Fibroblast of lung (primary cell): ENCODE measurements at places on chromosomes 4 and X.

DNA sequence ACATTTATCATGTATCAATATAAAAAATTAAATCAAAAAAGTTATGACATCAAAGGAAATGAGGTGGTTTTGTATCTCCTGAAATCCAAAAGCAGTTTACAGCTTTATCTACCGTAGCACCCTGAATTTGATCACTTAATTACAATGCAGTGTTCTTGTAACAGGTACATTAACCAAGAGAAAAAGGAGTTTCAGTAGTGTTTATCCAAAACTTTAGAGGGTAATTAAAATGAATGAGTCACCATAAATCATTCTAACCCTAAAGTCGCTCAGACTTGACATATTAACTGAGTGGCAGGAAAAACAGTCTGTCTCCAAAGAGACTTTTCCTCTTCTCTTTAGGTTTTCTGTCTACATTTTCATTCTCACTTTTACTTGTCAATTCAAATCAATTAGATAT is 907.6 kb upstream of the EPHA5 start:
- DNase-seq, result no peak

- DNase-seq, result no peak
These were observed 8.5 kb downstream of the MXD4 start for GRCh38 chr4:2253160-2254084.

DNA sequence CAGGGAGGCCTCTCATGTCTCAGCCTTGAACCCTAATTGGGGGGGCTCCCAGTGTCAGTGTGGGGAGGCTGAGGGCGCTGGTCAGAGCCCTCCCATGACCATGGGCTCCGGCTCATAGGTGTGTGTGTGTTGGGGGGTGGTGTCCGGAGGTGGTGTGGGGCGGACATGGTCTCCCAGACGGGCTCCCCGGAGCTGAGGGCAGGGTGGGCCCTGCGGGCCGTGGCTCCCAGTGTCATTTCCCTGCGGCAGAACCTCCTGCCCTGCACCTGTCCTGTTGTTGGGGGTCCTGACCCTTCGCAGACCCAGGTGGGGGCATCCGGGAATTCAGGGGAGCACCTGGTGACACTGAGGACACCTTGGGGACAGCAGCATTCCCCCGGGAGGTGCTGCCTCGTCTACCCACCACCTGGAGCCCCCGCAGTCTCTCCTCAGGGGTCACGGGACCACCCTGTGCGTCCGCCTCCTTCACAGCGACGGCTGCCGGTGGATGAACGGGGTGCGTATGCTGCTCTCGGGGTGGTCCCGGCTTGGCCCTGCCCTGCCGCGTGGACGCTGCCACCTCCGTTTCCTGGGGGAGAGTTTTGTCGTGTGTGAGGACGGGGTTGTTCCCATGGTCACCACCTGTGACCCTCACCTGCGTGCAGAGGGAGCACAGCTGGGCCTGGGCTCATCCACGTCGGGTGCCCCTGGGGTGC is 14.5 kb upstream of the GTPBP6 start:
- DNase-seq, result no peak

DNA sequence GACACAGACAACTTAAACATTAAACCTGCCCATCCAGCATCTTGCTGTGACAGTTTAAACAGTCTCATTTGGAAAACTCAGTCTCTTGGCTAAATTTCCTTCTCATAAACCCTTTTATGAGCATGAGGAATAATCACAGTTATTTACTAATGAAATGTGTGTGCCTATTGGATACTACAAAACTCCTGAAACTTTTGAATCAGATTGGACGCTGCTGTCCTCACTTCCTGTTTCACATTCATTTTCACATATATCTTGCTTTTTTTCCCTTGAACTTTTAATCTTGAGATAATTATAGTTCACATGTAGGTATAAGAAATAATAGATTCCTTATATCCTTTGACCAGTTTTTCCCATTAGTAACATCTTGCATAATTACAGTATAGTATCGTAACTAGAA is 111.7 kb downstream of the CDKL5 start:
- no peak for DNase-seq

GRCh38 chrX:132367984-132368383 is 120.9 kb downstream of the MBNL3 start:
- peak; percentile 3 for DNase-seq

DNA sequence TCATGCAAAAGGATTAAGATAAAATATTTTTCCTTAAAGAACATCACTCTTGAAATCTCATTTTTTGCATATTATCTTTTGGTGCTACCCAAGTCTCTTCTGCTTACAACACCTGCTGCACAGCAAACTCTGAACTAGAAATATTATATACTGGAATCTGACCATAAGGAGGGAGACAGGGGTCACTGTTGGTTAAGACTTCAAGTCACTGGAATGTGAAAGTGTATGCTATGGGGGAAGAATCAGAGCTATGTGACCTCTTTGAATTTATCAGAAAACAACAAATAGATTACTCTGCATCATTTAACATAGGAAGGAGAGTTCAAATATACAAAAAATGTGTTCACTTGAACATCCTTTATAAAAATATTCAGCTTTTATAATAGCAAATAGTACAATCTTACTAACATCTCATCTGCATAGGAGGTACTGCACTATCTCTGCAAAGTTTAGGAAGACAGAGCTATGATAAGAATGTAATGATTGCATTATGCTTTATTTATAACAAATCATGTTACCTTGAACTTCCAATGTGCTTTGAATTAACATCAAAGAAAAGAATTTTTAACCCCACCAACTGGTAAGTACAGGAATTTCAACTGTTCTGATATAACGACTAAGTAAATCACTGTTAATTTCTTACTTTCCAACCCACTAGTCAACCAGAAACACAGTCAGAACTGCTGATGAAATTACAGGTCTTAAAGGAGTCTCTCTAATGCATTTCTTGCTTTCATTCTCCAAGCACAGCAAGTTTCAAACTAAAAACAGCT is 69.8 kb downstream of the ZNF827 start:
- peak; percentile 20 for DNase-seq

DNA sequence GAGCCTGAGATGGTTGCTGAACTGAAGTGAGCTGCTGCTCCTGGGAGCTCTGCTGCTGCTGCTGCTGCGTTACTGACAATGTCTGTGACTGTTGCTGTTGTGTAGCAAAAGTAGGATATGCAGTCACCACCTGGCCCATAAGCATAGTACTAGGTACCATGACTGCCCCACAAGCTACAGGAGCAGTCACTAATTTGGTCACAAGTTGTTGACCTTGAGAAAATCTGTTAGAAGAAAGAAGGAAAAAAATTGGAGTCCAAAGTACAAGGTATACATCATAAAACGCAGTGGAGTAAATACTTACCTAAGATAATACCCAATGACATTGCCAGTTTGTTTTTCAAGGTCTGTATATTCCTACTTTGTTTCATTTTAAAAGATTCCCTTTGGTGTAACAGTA is 42.6 kb downstream of the TMEM165 start:
- DNase-seq, result no peak

- DNase-seq, result no peak
These were observed 101.1 kb downstream of the NHSL2 start for GRCh38 chrX:72011734-72012133.

DNA sequence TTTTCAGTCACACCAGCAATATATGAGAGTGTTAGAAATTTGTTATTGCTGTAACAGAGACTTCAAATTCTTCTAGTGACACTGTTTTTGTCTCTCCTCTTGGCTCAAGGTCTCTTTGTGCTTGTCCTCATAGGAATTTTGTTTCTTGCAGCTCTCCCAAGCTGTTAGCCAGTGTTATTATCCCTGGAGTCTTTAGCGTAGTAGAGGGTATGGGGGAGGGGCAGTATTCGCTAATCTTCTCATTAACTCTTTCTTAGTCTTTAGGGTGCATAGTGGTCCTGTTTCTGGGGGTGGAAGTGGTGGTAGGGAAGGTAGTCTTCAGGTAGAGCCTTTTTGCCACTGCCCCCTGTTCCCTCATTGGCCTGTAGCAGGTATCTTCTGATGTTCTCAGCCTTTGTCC is 79.4 kb downstream of the JADE3 start:
- DNase-seq, result no peak

- DNase-seq, result no peak
These were observed 45.0 kb upstream of the ACSL1 start for GRCh38 chr4:184870718-184871117.

- DNase-seq, result no peak
These were observed 180.6 kb upstream of the MAP3K15 start for GRCh38 chrX:19695884-19696283.

- no peak for DNase-seq
These were observed 191.1 kb downstream of the NAA11 start for GRCh38 chr4:79134767-79135166.

DNA sequence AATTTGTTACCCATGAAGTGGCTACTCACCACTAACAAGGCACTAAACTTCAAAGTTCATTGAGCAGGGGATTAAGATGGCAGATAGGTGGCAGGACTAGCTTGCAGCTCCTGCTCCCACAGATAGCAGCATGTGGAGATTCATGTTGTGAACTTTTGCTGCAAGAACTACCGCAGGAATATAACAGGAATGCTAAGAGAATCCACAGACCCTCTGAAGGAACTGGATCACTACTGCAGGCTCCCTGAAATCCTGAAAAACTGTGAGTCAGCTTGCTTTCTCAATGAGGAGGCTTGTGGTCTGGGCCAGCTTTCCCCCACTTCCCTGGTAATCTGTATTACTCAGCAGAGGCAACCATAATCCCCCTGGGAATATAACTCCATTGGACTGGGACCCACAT is 118.5 kb upstream of the VCX2 start:
- DNase-seq, result peak; percentile 33

GRCh38 chr4:21710179-21710835 is 238.3 kb downstream of the KCNIP4 start:
- no peak for DNase-seq

DNA sequence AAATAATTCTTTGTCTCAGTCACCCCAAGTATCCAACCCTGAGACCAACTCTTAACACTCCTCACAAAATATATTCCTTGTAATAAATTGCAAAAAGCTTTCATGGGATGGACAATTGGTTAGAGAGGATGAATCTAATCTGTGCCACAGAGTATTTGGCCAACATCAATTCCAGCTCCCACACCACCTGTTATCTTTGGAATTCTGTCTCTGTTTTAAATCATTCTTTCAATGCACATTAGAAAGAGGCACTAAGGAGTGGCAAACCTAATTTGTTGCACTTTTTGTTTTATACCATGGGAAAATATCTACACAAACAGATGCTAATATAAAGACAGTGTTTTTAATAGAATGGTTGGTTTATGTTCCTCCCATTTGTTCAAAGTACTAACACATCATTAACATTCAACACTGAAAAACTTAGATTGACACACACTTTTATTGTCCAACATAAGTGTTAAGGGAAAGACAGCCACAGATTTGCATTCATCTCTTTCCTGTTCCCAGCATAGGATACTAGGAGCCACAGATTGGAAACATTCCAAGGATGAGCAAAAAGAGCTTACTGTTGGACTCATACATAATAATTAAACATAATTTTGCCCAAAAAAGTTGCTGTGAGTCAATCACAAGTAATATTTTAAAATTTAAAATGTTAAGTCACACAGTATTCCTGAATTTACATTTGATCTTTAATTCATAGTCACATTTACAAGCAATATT is 116.4 kb downstream of the PPA2 start:
- DNase-seq, result no peak

DNA sequence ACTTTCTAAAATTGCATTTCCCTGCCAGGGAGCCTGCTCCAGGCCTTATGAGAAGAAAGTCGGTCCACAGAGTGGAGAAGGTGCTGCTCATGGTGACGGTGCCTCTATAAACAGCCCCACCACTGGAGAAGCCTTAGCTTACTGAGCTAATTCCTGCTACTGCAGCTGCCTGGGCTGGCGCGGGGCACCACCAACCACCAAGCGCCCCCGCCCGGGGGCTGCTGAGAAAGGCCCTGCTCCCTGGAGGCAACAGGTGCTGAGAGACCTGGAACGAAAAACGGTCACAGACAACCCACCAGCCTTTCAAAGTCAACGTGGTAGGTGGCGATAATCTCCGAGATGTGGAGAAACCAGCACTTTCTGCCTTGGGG is 2.9 kb downstream of the HCFC1 start:
- peak; percentile 29 for DNase-seq

DNA sequence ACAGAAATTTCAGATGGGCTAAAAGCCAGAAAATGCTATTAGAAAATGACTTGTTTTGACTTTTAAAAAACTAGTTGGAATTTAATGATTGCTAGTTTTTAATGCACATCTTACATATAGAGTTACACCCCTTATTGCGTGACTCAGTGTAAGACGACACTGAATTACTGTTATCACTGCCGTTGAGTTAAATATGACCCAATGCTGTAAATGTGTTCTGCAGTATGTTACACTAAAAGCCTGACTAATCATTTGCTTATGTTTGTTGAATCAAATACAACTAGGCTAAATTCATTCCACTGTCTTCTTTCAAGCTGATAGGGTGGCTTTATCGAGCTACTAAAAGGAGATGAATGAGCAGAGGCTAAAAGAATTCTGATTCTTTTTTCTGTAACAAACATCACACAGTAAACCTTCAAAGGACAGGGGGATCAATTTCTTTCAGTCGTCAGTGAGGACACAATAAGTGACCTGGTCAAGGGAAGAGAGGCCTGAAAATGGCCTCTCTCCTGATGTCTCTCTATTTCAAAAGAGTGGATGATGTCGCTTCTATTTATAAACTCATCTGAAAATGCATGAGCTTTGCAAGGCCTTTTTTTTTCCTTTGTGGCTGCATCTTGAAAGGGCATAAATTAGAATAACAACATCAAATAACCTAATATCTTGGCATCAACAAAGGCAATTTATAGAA is 142.2 kb upstream of the KCNIP4 start:
- peak; percentile 37 for DNase-seq

DNA sequence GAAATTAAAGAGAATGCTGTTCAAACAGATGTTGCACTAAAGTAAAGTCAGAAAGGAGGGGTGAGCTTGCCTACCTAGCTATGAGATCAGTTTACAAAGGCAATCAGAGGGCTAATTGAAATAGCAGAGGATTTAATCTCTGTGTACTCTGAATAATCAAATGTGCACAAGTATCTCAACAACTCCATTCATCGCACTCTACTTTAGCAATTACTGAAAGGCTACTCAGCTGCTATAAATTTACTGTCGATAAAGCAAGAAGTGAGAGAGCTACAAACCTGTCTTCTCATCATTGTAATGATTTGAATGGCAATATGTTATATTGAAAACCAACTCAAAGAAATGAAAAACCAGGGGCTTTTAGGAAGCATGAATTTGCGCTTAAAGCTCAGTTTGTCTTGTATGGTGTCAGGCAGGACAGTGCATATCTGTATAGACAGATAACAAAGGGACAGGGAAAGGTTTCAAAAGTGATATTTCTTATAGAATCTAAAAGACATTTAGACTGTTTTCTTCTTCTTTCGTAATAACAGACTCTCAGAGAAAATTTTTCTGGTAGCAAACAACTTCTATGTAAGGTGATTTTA is 34.8 kb downstream of the GC start:
- no peak for DNase-seq
